HFFc6 (cell line): ENCODE measurements at places on chromosomes 1 and 21. TPM values are rescaled to one million over a fixed set of nuclear protein-coding genes. Genes with fewer than 3 reads are reported as not detected.
A peak's percentile ranks its signal among the peaks of the same experiment; 100 is the strongest.

The KRTAP12-4 gene
- total RNA-seq = not detected in 2 replicates

GRCh38 chr1:39189592-39190041, 14.9 kb upstream of the MACF1 start:
- no peaks in the 10 kb centered on the region for H3K36me3 ChIP-seq
- peak overlapping the region; percentile 94 for H3K27ac ChIP-seq
- peaks cover 93% of the 10 kb centered on the region for H3K4me1 ChIP-seq
- H3K27me3 ChIP-seq = no peaks in the 10 kb centered on the region; the same call in 1 of the 2 replicates
- peak; percentile 87 for DNase-seq

GRCh38 chr21:38777531-38777930, 28.2 kb upstream of the ETS2 start:
- peaks cover 23% of the 10 kb centered on the region for H3K36me3 ChIP-seq
- H3K27me3 ChIP-seq = no peaks in the 10 kb centered on the region; the same call in 1 of the 2 replicates
- no peak overlapping the region for H3K27ac ChIP-seq
- H3K4me1 ChIP-seq = peaks cover 43% of the 10 kb centered on the region

- no peak overlapping the region for H3K4me3 ChIP-seq
- DNase-seq = no peak
- H3K27ac ChIP-seq = no peak overlapping the region
- no peaks in the 10 kb centered on the region for H3K36me3 ChIP-seq
- H3K4me1 ChIP-seq = no peaks in the 10 kb centered on the region
Observed at GRCh38 chr1:197284325-197284724, 16.3 kb downstream of the CRB1 start.

The OR2L8 gene
- total RNA-seq = not detected in 2 replicates

The FGGY gene
- total RNA-seq = 18.0 and 18.4 TPM in 2 replicates

DNA sequence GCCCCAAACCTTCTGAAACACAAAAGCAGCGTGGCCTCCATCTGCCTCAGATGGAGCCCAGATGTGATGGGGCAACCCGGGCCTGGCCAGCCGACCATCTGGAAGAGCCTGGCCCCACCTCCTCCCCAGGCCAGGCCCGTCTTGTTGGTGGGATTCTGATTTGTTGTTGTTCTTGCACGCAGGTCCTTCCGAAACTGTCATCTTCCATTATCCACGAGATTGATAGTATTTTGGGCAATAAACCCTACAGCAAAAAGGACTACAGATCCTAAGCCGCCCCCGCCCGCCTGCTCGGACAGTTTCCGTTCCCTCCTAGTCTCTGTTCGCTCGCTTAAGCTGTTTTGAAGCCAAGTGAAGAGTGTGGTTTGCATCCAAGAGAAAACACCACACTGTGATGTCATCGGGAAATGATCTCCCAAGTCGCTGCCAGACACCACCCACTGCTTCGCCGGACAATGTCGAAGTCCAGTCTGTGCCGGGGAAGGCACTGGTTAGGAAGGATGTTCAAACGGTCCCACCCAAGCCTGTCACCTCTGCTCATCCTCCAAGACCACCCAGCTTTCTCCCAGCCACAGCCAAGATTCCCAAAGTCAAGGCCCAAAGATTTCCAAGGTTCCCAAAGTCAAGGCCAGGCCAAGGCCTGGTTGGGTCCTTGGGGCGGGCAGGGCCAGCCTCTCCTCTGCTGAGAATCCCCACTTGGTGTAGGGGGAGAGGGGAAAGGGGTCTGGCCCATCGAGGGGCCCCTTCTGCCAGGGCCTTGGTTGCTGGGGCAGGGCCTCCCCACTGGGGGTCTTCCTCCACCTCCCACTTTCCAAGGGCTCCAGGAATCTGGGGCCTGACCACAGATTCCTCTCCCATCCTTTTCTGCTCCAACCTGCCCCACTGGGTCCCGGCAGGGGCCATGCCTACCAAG, 52.9 kb downstream of the KCNAB2 start:
- H3K27me3 ChIP-seq = peaks cover 14% of the 10 kb centered on the region
- H3K36me3 ChIP-seq = no peaks in the 10 kb centered on the region
- peaks cover 17% of the 10 kb centered on the region for H3K4me1 ChIP-seq
- H3K27ac ChIP-seq = peak overlapping the region; percentile 57; the same call in 1 of the 2 replicates
- H3K4me3 ChIP-seq = peak overlapping the region; percentile 80

The RXFP4 gene
- total RNA-seq = not detected in 3 replicates

DNA sequence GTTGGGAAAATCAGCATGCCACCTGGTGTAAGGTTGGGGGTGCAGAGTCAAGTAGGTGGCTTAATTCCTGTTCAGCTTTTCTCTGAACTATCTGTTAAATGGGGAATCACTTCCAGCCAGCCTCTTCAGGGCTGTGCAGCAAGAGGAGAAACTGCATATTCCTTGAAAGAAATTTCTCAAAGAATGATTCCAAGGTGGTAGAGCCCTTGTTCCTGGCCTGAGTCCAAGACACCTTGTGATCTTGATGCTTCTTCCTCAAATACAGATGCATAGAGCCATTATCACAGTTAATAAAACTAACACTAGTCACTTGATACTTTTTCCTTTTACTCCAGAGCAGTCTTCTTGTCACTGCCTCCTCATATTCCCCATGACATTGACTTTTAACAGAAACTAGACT, 5.2 kb downstream of the TXLNA start:
- H3K4me1 ChIP-seq = peaks cover 51% of the 10 kb centered on the region
- H3K27me3 ChIP-seq = peaks cover 9% of the 10 kb centered on the region
- H3K36me3 ChIP-seq = peaks cover 56% of the 10 kb centered on the region
- H3K4me3 ChIP-seq = no peak overlapping the region

- H3K27me3 ChIP-seq = peaks cover 6% of the 10 kb centered on the region; the same call in 1 of the 2 replicates
- peaks cover 20% of the 10 kb centered on the region for H3K4me1 ChIP-seq
- no peaks in the 10 kb centered on the region for H3K36me3 ChIP-seq
- DNase-seq = no peak
- H3K27ac ChIP-seq = no peak overlapping the region
- no peak overlapping the region for H3K4me3 ChIP-seq
Observed at GRCh38 chr1:111506561-111506960, 3.1 kb upstream of the ADORA3 start.

DNA sequence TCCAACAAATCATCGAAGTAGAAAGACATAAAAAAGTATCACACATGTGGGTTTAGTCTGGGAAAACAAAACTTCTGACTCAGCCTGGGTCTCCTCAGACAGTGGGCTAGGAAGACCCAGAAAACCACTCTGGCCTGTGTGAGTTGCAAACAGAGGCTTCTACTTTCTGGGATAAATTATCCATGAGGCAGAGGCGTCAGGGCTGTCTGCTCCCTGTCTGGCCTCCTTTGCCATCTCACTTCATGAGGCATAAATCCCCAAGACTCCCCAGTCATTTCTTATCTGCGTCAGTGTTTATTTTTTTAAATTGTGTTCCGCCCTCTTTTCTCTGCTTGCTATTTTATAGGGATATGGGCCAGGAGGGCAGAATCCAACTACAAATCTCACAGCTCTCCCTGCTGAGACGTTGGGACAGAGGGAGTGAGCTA, 80.6 kb upstream of the TRABD2B start:
- H3K27ac ChIP-seq = no peak overlapping the region
- no peak for DNase-seq
- H3K4me1 ChIP-seq = no peaks in the 10 kb centered on the region
- H3K36me3 ChIP-seq = no peaks in the 10 kb centered on the region
- H3K27me3 ChIP-seq = no peaks in the 10 kb centered on the region; the same call in 1 of the 2 replicates
- no peak overlapping the region for H3K4me3 ChIP-seq

- H3K27me3 ChIP-seq = peaks cover 10% of the 10 kb centered on the region
- H3K4me1 ChIP-seq = peaks cover 29% of the 10 kb centered on the region
- H3K4me3 ChIP-seq = no peak overlapping the region
- no peak overlapping the region for H3K27ac ChIP-seq
- DNase-seq = no peak
Observed at GRCh38 chr1:182625719-182626504, 21.7 kb upstream of the RGS16 start.

The FAM177B gene
- not detected in 3 replicates for total RNA-seq

GRCh38 chr1:74247881-74248528, 12.8 kb downstream of the TNNI3K start:
- DNase-seq = no peak
- no peaks in the 10 kb centered on the region for H3K36me3 ChIP-seq
- no peak overlapping the region for H3K27ac ChIP-seq

GRCh38 chr1:224528900-224529299, 87.2 kb upstream of the CNIH3 start:
- H3K4me1 ChIP-seq = peaks cover 63% of the 10 kb centered on the region
- H3K4me3 ChIP-seq = peak overlapping the region; percentile 49
- DNase-seq = peak; percentile 79

GRCh38 chr1:229941160-229941559, 125.9 kb upstream of the GALNT2 start:
- peaks cover 13% of the 10 kb centered on the region; the same call in 1 of the 2 replicates for H3K27me3 ChIP-seq
- no peaks in the 10 kb centered on the region for H3K36me3 ChIP-seq
- DNase-seq = no peak
- H3K4me3 ChIP-seq = no peak overlapping the region

DNA sequence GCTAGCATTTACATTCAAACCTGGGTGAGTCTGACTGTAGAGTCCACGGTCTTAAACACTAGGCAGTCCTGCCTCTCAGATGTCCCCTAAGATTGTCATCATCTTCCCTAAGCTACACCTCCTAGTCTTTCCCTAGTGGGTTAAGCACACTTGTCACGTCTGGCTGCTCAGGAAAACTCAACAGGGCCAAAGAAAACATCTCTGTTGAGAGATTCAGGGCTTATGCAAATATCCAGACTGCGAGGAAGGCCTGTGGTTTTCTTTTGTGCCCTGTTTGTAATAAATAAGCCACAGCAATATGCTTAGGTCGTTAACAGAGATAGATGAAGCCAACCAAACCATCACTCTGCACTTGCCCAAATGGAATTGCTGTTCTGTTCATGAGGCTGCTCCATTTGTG, 472.6 kb upstream of the DEPDC1 start:
- H3K27me3 ChIP-seq = no peaks in the 10 kb centered on the region
- no peak for DNase-seq
- no peaks in the 10 kb centered on the region for H3K4me1 ChIP-seq
- no peak overlapping the region for H3K4me3 ChIP-seq
- no peaks in the 10 kb centered on the region for H3K36me3 ChIP-seq

- H3K27me3 ChIP-seq = peaks cover 16% of the 10 kb centered on the region
- peak overlapping the region; percentile 76 for H3K27ac ChIP-seq
- H3K4me3 ChIP-seq = peak overlapping the region; percentile 28; the same call in 1 of the 2 replicates
- no peaks in the 10 kb centered on the region for H3K36me3 ChIP-seq
Observed at GRCh38 chr1:30378991-30379581, 344.3 kb downstream of the MATN1 start.

- H3K4me1 ChIP-seq = no peaks in the 10 kb centered on the region
- no peak overlapping the region for H3K27ac ChIP-seq
- no peak for DNase-seq
Observed at GRCh38 chr21:18622383-18622782, 218.8 kb upstream of the TMPRSS15 start.

DNA sequence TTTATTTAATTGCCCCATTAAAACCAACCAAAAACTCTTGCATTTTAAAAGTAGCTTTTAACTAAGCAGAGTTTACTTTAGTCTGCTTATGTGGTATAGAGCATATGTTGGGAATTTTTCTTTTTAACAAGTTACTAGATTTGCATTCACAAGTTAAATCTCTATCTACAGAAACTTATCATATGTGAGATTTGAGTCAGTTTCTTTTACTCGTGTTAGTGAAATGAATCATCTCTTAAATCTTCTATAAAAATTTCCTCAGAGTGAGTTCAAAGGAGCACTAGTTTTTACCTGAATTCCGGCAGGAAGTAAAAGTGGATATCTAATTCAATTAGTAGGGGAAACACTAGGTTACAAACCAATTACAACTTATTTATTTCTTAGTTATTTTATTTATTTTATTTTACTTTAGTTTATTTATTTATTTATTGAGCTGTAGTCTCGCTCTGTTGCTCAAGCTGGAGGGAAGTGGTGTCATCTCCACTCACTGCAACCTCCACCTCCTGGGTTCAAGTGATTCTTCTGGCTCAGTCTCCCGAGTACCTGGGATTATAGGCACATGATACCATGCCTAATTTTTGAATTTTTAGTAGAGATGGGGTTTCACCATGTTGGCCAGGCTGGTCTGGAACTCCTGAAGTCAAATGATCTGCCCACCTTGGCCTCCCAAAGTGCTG, 1609.6 kb upstream of the B3GALT2 start:
- H3K36me3 ChIP-seq = no peaks in the 10 kb centered on the region
- no peak for DNase-seq
- H3K4me1 ChIP-seq = no peaks in the 10 kb centered on the region
- no peak overlapping the region for H3K4me3 ChIP-seq
- no peak overlapping the region for H3K27ac ChIP-seq

GRCh38 chr1:17540255-17541001, 930 bp downstream of the ARHGEF10L start:
- no peak for DNase-seq
- peak overlapping the region; percentile 86 for H3K27ac ChIP-seq
- peak overlapping the region; percentile 91 for H3K4me3 ChIP-seq
- H3K27me3 ChIP-seq = peaks cover 6% of the 10 kb centered on the region

- peaks cover 8% of the 10 kb centered on the region for H3K36me3 ChIP-seq
- H3K27me3 ChIP-seq = peaks cover 4% of the 10 kb centered on the region
- H3K27ac ChIP-seq = peak overlapping the region; percentile 79
- DNase-seq = no peak
- H3K4me1 ChIP-seq = peaks cover 24% of the 10 kb centered on the region
Observed at GRCh38 chr1:211259638-211260126, 516 bp downstream of the RCOR3 start.

DNA sequence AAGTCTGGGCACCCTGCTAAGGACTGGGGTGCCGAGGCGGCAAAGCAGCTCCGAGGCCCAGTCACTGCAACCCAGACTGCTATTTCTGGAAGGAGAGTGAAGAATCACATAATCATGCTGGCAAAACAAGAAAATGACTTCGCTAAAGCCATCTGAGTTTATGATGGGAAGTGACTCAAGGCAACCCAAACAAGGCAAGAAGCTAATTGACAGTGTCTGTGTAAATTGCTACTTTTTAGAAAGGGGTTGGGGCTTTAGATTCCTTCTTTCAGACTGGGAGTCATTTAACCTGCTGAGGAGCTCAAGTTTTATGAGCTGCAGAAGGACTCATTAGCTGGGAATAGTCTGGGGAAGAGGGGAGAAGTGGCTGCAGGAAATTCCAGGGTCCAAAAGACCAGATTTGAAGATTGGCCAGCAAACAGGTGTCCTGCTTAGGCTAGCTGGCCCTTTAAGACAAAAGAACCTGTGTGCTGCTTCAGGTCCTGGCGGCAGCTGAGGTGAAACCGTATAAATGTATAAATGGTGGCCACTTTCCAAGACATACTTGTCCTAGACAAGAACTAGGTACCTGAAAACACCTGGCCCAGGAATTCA, 28.1 kb downstream of the TSHB start:
- H3K27ac ChIP-seq = no peak overlapping the region
- no peaks in the 10 kb centered on the region for H3K36me3 ChIP-seq
- peaks cover 8% of the 10 kb centered on the region for H3K4me1 ChIP-seq
- no peaks in the 10 kb centered on the region for H3K27me3 ChIP-seq
- DNase-seq = no peak

The BRWD1 gene
- total RNA-seq = 16.6 to 20.0 TPM (median 18.1 TPM) in 3 replicates

DNA sequence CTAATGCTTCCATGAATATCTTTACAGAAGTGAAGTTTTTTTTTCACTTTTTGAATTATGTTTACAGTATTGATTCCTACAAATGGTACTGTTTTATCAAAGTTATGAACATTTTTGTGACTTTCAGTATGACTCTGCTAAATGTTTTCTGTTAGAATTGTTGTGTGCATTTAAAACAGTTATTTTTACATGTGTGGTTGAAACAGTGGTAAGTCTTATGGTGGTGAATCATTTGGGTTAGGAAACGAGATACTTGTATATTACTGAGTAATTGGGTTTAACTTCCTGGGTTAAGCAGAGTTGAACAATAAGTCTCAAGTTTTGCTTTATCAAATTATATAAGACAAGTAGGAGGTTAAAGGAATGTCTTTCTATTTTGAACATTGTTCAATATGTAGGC, 66.8 kb downstream of the VPS13D start:
- H3K4me3 ChIP-seq = peak overlapping the region; percentile 62
- no peaks in the 10 kb centered on the region for H3K27me3 ChIP-seq
- peaks cover 30% of the 10 kb centered on the region for H3K4me1 ChIP-seq
- H3K36me3 ChIP-seq = peaks cover 33% of the 10 kb centered on the region

The AVPR1B gene
- not detected in 3 replicates for total RNA-seq

The MTHFR gene
- 9.7 to 11.7 TPM (median 10.4 TPM) in 3 replicates for total RNA-seq
